ENCODE measurements at places on chromosomes 3 and 15.

- DNase-seq, result peak; percentile 30
These were observed at the start of gene IL5RA for GRCh38 chr3:3110299-3110630. TSS of gene IL5RA (minus strand) at chr3:3110374. CDS start at chr3:3104984, 5,390 bp downstream.

GRCh38 chr3:72099326-72100079 lies 314.6 kb upstream of the PROK2 start:
- no peak for DNase-seq

DNA sequence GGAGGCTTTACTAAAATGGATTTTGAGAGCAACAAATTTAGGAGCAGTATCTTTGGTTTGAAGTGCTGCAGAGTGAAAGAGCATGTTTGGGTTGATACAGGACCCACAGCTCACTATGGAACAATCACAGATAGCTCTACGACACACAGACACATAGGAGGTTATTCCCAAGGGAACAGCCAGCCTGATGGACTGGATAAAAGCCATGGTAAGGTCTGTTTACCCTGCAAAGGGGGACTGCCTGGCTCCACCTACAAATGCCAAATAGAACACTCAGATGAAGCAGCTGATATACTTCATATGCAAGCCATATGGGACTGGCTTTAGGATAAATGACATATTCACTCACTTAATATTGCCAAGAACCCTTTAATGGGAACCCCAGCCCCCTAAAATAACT lies 75.4 kb downstream of the CDC25A start:
- no peak for DNase-seq

GRCh38 chr3:184290331-184290730 lies 8.7 kb upstream of the PSMD2 start:
- DNase-seq, result no peak

DNA sequence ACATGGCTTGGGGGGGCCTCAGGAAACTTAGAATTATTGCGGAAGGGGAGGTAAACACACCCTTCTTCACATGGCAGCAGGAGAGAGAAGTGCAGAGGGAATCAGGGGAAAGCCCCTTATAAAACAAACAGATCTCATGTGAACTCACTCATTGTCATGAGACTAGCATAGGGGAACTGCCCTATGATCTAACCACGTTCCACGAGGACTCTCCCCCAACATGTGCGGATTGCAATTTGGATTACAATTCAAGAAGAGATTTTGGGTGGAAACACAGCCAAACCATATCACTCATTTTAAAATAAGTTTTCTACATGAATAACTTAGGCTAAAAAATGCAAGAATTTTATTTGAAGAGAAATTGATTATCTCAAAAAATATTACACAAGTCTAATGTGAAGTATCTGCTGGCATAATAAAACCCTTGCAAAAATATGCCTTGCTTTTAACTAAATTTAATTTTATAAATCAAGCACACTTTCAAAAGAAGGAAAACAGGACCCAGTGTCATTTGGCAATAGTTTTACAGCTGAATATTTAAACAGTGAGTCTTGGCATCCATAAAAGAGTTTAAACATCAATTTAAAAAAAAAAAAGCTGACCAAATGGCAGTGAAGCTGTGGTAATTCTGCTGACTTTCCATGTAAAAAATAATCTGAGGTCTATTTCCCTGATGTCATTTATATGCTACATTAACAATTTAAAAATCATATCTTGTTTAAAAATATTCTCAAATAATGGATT lies 1057.2 kb downstream of the NAALADL2 start:
- DNase-seq, result no peak

DNA sequence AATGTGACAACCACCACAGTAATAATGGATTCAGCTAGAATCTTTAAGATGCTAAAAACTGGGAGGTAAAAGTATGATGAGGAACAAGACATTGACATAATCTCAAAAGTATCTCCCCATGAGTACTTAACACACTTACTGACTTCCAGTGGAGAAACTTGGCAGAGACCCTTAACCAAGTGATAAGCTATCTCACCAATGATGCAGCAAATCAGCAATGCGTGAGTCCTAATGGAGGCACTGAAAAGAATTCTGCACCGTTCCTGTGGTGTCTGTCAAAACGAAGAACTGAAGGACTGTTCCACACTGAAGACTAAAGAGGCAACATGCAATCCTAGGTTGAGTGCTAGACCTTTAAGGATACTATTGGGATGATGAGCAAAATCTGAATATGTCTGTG lies 67.9 kb upstream of the OCA2 start:
- DNase-seq, result no peak

DNA sequence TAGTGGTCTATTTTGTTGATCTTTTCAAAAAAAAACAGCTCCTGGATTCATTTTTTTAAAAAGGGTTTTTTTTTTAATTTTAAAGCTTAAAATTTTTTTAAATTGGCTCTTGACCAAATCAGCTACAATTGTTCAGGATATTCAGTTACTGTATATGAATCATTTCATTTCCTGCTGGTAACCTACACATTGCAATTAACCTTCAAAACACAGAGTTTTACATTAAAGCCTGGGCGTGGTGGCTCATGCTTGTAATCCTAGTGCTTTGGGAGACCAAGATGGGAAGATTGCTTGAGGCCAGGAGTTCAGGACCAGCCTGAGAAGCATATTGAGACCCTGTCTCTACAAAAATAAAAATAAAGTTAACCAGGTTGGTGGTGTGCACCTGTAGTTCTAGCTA lies 163.4 kb downstream of the ALDH1A2 start:
- DNase-seq, result no peak
